Effector memory CD4-positive, alpha-beta T cell (primary cell): ENCODE measurements at places on chromosomes 1 and 21.

- DNase-seq: no peak
These were observed 19.0 kb upstream of the IRF2BP2 start for GRCh38 chr1:234629026-234629425.

GRCh38 chr1:175413367-175413766 lies 220.8 kb upstream of the KIAA0040 start:
- no peak for DNase-seq

- DNase-seq: no peak
These were observed 720 bp downstream of the SUSD4 start for GRCh38 chr1:223363057-223363855.

GRCh38 chr1:200081969-200082245 lies 54.4 kb downstream of the NR5A2 start:
- DNase-seq: no peak

DNA sequence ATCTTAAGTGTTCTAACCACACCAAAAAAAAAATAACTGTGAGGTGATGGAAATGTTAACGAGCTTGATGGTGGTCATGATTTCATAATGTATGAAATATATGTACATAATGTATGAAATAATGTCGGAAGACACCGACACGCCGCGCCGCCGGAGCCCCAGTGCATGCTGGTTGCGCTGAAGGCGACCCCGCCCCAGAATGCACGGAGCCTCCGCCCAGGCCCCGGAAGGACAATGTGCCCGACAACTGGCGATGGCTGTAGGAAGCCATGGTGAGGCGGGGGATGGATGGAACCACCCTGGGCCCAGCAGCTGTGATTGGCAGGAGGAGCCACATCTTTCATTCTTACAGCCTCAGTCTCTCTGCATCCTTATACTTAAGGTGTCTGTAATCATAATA lies 7.4 kb downstream of the OR2T10 start:
- no peak for DNase-seq

DNA sequence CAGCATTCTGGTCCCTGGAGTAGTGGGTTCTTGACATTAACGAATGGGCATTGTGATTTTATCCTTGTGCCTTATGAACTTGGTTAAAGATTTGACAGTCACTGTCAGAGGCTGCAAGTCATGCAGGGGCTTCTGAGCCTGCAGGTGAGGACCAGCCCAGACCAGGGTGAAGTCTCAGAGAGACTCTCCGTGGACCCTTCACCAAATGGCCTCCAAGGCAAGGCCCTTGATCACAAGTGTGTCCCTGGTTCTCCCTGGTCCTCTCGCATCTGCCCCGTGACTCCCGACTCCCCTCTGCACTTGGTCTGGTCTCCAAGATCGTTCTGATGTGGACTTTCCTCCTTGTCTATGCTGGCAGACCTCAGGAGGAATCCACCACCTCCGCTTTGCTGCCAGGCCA lies 476.5 kb upstream of the VAMP3 start:
- DNase-seq: no peak

DNA sequence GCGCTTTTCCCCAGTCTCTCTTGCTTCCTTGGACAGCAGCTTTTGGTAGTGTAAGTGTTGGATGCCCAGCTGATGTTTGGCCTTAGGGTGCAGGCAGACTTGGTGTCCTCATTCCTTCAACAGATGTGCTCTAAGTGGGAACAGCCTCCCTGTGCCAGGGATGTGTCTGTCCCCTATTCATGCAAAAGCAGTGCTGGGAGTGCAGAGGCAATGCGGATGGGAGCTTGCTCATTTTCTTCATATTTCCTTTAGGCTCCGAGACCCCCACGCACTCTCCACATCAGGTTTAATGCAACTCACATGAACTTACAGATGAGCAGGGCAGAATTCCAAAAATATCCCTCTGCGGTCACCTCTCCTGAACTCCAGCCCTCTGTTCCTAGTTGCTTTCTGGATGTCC lies 96.1 kb downstream of the IER5 start:
- DNase-seq: no peak

- DNase-seq: no peak
These were observed 40.2 kb upstream of the ZNF124 start for GRCh38 chr1:247212012-247212411.

DNA sequence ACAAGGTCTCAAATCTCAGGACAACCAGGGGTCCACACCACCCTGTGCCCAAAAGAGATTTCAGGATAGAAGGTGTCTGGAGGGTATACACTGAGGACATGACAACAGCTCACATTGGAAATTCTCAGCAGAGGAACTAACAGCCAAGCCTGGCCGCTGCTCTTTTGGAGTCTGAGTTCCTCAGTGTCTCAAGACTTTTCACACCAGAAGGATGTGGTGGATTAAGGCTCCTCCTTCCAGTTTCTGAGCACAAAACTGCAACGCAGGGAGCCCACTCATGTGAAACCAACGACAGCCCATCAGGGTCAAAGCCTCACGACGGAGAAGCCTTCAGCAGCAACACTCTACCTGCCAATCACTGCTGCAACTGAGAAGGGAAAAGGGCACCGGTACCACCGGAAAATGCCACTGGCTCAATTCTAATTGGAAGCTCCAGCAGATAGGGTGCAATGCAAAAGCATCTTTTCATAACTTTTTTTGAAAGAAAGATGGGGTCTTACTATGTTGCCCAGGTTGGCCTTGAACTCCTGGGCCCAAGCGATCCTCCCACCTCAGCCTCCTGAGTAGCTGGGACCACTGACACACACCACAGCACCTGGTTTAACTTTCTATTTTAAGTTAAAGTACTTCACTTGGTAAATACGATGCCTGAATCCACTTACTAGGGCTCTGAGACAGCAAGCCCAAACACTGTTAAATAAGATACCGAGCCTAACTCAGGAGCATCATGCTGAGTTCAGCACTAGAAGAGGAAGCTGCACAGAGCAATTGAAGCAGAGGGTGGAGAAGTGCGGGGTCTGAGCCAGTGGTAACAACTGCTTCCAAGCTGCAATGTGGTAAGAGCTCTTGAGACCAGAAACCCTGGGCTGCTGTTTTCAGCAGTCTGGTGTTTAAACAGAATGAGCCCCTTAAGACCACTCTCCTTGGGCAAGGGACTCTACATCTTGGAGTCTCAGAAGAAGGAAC lies 7.8 kb downstream of the CAPZB start:
- no peak for DNase-seq

DNA sequence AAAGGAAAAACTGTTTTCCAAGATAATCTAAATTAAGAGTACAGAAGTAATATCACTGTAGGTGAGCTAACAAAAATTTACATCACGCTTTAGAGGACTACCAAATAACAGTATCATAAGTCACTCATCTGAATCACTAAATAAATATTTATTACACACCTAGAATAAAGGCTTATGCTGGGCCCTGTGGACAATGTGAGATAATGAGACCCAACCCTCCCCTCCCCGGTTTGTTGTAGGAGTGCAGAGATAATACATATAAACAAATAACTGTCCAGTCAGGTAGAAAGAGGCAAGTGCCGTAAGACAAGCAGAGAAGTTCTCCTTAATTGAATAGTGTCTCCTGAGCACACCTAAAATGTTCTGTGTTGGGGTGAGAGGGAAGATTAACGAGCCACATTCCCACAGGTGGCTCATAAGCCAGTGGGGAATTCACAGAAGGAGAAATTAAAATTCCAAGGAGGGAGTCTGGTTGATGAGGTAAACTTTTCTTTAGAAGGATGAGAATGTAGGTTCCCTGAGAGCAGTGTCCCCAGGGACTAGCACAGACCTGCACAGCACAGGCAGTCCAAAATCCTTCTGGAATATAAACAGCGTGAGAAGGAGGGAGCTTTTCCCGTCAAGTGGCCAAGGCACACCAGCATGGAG lies 241.4 kb downstream of the NFIA start:
- DNase-seq: no peak

DNA sequence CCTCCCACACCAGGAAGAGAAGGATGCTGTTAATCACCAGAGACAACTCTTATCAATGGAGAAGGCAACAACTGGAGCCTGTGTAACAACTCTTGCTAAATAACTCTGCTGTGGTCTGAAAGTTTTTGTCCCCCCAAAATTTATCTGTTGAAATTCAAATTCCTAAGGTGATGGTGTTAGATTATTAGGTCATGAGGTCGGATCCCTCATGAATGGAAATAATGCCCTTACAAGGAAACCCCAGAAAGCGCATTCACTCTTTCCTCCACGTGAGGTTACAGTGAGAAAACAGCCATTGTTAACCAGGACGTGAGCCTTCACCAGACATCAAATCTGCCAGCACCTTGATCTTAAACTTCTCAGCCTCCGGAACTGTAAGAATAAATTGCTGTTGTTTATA lies 141.9 kb upstream of the CXADR start:
- DNase-seq: no peak

GRCh38 chr1:43763497-43763973 lies 56.2 kb downstream of the ST3GAL3 start:
- peak; percentile 10 for DNase-seq

DNA sequence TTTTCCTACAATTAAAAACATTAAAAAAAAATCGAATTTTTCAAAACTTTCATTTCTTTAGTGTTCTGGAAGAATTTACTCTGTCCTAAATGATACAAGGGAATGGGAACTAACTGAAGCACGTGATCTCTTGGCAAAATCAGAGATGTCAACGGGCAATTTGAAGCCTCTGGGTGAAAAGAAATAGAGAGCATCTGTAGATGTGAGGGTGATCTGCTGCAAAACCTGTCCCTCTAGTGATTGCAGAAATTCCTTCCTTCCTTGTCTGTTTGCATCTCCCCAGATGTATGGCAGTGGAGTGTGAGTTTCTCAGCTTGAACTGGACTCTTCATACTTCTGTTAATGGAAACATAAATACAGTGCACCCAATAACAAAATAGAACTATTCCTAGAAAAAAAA lies 100.5 kb upstream of the S1PR1 start:
- DNase-seq: no peak

DNA sequence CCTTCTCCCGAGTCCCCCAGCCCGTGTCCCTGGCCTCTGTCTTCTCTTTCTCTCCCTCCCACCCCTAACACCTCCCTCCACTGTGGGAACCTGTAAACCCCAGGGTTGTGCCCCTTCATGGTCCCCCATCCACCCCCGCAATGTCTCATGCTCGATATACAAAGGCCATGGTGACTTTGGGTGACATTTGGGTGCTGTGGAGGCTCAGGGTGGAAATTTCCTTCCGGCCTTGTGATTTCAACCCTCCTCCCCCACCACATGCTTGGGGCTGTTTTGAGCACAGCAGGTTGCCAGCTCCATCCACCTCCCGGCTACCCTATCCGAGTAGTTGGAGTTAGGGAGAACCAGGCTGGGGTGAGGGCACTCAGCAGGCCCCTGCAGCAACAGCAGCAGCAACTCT lies 25.7 kb upstream of the VPS13D start:
- DNase-seq: no peak

DNA sequence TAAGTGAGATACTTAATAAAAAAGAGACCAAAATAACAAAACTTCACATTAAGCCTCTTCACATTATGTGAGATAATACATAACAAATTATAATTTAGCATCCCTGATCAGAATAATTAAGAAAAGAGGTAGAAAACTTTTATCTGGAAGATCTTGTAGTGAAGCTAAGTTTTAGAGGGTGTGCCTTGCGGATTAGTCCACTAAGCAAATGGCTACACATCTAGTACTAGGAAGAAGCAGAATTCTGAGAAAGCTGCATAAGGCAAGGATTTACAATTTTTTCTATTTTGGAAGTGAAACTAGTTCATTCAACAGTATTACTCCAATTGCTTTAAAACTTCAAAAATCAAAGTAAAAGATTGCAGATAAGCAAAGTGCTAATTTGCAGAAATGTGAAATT lies 3.5 kb downstream of the YOD1 start:
- no peak for DNase-seq

DNA sequence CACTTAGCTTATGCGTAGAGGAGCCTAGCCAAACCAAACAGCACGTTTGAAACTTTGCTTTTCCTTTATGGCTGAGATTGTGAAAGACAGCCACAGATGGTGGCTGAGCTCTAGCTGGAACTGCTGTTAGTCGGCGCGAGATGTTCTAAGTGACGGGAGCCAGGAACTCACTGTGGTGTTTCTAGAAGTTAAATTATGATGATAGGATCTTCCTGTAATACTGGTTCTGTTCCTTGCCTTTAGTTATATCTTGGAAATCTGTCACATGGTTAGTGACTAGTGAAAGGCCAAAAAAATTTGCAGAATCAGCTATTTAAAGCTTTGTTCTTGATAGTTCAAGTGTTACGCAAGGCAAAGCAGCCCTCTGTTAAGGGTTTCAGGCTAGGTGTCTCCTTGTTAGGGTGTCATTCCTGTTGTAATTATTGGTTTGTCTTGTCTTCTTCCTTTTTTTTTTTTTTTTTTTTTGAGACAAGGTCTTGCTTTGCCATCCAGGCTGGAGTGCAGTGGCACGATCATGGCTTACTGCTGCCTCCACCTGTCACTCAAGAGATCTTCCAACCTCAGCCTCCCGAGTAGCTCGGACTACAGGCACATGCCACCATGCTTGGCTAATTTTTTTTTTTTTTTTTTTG lies 22.6 kb downstream of the AK4 start:
- DNase-seq: no peak

DNA sequence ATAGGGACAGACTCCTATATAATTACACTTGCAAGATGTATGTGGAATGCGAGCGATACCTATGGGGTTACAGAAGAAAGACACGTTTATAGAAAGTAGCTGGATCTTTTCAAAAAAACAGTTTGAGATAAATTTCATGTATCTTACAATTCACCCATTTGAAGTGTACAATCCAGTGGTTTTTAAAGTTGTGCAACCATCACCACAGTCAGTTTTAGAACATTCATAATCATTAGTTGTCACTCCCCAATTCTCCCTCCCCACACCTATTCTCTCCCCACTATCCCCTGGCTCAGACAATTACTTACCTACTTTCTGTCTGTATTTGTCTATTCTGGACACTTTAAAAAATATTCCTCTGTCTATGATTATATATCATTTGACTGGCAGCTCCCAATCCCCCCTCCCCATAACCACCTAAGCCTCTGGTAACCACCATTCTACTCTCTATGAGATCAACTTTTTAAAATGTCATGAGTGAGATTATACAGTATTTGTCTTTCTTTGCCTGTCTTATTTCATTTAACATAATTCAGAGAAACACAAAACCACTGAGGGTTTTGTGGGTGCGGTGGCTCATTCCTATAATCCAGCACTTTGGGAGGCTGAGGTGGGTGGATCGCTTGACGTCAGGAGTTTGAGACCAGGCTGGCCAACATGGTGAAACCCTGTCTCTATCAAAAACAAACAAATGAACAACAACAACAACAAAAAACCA lies 39.1 kb downstream of the MRPS6 start:
- no peak for DNase-seq
